ENCODE measurements at places on chromosomes 6 and 20.

GRCh38 chr20:1784586-1784985 lies 110.6 kb upstream of the SIRPA start:
- no peak for DNase-seq

DNA sequence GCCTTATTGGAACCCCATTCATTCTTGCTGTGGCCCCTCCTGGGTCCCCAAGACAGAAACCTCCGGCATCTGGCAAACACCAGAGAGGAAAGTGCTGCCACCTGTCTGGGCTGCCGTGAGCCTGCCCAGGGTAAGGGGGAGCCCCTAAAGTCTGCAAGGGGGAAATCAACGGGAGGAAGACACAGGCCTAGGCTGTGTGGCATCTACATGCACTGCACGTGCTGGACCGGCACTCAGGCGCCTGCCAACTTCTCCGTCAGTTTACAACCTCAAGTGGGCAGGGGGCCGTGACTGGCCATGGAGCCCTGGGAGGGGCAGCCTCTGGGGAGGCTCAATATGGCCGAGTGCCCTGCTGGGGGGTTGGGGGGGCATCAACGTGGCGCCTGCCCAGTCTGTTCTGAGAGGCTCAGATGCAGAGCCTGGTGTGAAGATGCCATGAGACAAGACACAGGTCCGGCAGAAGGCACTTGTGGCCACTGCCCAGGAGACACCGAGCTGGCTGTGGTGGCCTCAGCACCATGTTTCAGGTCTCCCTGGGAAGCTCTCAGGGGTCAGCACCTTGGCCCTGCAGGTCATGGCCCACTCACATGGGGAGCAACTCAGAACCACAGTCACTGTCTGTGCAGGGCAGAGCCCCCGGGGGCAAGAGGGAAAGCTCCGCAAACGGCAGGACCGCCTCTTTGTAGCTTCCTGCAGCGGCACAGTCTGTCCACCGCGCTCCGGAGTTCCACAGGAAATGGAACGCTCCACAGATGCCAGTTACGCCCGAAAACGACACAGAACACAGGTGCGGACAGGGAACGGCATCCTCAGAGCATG lies 8.4 kb downstream of the UCKL1 start:
- no peak for DNase-seq

DNA sequence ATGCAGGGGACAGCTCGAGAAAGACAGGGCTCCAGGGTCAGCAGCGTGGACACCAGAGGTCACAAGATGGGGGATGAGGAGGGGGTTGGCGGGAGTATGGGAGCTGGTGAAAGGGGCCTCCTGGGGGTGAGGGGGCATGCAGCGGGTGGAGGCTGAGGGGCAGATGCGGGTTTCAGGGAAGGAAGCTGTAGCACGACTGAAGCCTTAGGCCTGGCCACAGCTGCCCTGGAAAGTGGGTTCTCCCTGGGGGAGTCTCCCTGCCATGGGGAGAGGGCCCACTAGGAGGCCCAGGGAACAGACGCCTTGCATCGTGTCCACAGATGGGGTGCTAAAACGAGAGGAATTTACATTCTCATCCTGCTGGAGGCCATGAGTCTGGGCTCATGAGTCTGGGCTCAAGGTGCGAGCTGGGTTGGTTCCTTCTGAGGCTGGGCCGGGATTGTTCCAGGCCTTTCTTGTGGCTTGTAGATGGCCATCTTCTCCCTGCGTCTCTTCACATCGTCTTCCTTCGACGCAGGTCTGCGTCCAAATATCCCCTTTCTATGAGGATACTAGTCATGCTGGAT lies 18.0 kb downstream of the APCDD1L start:
- no peak for DNase-seq

GRCh38 chr20:64065974-64066343 lies 3.0 kb downstream of the TCEA2 start:
- no peak for DNase-seq

- no peak for DNase-seq
Measured at GRCh38 chr6:3623451-3624249, 127.9 kb downstream of the PXDC1 start.

DNA sequence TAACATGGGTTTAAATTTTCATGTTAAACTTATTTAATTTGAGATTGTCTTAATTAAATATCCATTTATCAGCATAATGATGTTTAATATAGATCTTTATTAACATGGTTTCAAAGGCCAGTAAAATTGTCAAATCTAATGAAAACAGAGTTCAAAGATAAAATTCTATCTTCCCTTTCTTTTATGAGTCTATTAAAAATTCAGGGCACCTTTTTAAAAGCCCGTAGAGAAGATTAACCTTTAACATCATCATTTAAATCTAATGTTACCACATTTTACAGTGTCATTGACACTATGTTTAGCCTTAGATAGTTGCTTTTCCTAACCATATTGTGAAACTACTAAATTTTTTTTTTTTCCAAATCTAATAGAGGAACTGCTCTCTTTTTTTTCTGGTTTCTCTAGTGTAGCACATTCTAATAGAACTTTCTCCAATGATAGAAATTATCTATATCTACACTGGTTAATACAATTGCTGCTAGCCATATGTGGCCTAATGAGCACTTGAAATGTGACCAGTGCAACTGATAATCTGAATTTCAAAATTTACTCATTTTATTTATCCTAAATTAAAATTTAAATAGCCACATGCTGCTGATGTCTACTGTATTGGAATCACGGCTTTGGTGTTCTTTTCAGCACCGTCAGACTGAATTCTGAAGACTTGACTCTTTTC lies 410.9 kb downstream of the UTRN start:
- no peak for DNase-seq

DNA sequence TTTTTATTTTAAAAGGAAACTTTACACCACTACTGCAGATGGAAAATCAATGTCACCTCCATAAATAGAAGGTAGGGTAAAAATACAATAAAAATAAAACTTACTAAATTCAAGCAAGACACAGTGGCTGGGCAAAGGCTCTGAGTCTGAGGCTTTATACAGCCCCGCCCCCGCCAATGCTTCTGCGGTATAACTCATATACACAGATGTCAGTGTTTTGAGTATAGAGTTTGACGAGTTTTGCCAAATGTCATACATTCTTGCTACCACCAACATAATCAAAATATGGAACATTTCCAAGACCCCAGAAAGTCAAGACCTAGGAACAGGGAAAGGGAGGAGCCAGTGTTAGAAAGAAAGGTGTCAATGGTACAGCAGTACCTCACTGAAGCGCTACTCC lies 12.8 kb downstream of the NFATC2 start:
- peak; percentile 60 for DNase-seq

DNA sequence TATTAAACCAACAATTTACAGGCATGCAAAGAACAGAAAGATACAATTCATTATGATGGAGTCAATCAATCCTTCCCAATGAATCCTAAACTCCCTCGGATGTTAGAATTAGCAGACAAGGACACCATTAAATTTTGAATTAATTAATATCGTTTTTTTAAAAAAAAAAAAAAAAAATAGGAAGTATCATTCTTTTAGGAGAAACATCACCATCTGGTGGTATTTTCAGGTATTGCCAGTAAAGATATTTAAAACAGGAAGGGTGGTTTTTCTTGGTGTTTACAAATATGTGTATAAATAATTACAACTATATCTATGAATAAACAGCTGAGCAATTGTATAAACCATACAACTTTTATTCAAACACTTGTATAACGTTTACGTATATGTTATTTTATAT lies 564.4 kb downstream of the HAO1 start:
- DNase-seq, result no peak

DNA sequence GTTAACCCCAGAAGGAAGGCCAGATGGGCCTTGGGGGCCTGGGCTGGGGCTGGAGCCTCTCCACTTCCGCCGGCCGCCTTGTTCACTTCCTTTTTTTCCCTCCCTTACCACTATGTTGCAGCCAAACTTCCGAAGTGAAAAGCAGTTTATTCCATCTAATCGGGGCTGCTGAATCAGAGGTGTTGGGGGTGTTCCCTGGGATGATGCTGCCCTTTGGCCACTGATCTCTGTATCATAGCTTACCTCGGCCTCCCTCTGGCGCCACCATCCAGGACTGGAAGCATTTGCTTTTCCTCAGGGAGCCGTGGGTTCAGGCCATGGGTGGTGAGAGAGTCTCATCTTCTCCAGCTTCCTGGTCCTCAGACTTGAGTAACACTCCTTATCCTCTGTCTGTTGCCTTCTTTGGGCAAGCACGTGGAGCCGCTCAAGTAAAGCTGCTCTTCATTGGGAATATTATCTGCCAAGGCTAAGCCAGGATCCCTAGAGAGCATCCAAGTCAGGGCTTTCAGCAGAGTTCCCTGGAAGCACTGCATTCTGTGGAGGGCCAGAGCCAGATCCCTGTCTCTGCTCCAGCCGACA lies 39.6 kb downstream of the SLX4IP start:
- DNase-seq, result no peak

DNA sequence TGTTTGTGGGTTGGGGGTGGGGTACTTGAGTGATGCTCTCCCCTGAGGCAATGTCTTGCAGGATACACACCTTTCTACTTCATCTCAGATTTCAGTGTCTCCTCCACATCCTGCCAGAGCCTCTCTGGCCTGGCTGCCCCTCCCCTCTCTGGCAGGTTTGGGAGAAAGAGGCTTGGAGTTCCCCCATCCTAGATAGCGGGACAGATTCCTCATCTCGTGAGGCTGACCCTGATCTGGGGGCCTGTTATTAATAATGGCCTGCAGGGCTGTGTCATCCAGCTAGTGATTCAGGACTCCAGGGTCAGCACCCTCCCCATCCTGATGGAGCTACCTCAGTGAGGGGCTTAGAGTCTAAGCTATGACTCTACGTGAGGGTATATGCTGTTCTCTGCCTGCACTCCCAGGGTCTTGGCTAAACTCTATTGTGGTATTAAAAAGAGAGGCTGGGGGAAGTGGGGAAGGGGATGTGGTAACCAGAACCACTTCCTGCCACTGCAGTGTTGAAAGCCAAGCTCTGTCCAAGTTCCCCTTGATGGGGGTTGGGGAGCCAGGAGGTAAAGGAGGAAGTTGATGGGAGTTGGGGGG lies 3.7 kb upstream of the MMP9 start:
- no peak for DNase-seq

- no peak for DNase-seq
Measured at GRCh38 chr20:59468831-59469230, 135.5 kb upstream of the PHACTR3 start.

DNA sequence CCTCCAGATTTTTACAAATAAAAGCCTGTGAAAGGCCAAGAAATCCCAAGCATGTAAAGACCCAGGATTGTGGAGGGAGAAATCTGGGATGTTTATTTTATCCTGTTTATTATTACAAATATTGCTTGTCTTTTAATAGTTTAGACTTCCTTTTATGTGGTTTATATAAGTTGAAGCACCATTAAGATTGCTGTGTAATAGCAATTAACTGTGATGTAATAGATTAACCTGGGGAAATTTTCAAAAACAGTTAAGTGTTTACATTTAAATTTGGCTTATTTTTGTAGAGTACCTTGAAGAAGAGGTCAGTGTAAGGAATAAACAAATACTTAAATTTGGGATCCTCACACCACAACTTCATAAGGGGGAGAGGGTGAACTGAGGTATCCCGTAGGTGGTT lies 27.0 kb downstream of the VAPB start:
- DNase-seq, result no peak

- DNase-seq, result no peak
Measured at GRCh38 chr20:40572251-40572650, 116.8 kb downstream of the MAFB start.

DNA sequence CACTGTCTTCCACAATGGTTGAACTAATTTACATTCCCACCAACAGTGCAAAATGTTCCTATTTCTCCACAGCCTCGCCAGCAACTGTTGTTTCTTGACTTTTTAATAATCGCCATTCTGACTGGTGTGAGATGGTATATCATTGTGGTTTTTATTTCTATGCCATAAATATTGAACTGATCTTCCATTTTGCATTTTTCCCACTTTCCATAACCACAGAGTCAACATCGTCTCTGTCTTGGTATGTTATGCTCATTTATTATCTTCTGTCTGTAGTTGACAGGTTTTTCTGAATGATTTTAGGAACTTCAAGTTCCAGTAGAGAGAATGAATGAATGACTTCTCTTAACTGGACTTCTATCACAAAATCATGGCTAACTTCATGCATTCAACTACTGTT lies 259.8 kb downstream of the UST start:
- DNase-seq, result no peak

DNA sequence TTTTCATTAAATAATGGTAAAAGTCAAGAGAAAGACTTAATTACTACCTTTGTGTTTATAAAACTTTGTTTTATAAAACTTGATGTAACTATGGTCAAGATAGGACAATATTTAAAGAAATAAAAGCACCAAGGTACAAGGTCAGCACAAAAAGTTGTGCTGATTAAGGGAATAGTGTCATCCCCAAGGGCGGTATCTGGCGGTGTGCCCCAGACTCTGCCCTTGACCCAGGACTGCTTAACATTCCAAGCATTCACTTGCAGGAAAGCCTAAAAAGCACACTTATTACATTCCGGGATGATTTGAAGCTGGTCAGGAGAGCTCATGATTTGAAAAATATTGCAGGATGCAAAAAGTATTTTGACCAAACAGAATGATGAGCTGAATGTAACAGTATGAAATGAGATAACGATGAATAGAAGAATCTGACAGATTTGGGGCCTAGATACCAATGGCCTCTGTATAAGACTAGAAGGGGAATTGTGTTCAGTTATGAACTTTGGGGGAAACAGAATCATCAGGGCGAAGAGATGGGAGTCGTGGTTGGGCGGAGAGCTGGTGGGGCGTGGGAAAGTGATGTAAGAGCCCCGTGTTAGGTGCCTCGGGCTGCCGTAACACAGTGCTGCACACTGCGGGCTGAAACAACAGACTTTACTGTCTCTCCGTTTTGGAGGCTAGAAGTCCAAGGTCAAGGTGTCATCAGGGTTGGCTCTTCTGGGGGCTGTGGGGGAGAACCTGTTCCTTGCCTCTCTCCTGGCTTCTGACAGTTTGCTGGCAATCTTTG lies 77.2 kb downstream of the CDC5L start:
- no peak for DNase-seq

DNA sequence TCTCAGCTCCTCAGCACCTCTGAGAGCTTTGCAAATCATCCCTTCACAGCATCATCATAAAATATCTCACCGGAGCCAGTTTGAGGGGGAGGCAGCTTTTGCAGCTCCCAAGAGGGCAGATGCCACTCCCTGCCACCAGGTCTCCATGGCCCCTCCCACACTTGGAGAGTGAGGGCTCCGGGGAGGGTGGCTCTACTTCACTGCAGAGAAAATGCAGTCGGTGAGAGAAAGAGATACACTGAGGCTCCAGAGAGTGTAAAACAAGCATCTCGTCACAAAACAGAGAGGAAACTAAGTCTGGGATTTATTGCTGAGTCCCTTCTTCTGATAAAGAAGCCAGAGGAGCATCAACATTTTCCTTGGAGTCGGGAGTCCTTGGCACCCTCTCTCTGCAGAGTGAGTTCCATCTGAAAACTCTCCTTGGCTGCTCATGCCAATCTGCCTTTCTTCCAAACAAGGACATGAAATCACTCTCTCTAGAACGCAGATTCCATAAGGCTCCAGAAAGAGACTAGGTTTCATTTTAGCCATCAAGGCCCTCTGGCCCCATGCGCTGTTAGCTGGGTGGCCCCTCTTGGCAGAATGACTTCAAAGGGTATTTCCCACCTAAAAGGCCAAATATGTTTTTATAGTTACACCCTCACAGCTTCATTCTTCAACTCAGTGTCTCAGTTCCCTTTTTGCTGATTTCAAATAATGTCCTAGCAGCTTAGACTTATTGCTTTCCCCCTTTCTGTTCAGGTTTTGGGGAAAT lies 70.6 kb upstream of the F13A1 start:
- no peak for DNase-seq

GRCh38 chr6:168956141-168956838 lies 297.4 kb downstream of the THBS2 start:
- DNase-seq, result no peak

- no peak for DNase-seq
Measured at GRCh38 chr6:10713962-10714361, 8.9 kb upstream of the TMEM14C start.

Measured in stimulated activated CD4-positive, alpha-beta T cell treated with anti-CD3 and anti-CD28 coated beads, Interleukin-1b, Interleukin-23, amount 100 ng/mL, for 4 hours (primary cell).